ENCODE measurements at places on chromosomes 1 and 21.

DNA sequence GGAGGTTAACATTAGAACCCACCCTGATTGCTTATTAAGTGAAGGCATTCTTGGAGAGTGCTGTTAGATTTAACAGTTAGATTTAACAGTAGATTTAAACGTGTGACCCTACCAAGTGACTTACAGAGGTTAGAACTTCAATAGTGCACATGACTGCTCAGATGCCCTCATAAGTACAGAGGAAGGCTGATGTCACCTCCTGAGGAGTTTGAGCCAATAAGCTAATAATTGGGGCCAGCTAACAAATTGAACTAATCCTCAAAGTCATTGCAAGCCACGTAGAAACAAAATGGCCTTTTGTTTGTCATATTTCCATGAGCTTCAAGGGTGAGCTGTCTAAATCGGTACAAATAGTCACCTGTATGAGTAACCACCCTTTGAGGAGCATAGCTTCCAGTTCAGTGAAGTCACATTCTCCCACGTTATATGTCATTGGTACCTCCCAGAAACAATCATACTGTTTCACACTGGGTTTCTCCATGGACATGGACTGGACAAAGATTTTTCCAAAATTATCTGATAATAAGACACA, 11.7 kb downstream of the AVPR1B start:
- DNase-seq: no peak

GRCh38 chr21:46605767-46606426, 1.0 kb upstream of the S100B start:
- DNase-seq: no peak

DNA sequence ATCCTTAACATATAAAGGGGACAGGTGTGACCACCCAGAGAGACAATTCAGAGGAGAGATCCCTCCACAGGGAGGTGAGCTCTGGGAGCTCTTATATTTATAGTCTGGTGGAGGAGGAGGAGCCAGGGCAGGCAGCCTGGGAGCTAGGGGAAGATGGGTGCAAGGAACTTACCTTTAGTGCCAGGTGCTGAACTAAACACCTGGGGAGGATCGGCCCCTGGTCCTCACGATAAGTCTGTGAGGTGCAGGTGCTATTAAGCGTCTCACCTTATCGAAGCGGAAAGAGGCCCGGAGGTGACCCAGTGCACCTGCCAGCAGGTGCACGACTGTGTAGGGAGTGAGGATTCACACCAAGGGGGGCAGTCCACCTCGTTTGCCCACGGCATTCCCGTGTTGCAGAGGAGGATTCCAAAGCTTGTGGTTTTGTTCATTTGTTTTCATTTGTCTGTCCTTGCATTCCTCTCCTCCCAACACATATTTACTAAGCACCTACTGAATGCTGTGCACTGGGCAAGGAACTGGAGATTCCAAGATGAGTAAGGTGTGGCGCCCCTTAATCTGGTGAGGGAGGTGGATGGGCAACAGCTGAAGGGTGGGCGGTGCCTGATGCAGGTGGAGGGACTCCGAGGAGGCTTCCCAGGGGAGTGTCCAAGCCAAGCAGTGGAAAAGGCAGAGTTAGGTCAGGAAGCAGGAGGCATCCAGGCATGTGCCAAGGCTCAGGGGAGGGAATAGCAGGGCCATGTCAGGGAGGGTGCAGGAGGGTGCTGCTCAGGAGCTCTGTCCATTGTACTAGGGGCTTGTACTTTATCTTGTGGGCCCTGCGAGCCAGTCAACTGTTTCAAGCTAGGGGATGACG, 11.5 kb downstream of the ARHGEF10L start:
- DNase-seq: no peak

DNA sequence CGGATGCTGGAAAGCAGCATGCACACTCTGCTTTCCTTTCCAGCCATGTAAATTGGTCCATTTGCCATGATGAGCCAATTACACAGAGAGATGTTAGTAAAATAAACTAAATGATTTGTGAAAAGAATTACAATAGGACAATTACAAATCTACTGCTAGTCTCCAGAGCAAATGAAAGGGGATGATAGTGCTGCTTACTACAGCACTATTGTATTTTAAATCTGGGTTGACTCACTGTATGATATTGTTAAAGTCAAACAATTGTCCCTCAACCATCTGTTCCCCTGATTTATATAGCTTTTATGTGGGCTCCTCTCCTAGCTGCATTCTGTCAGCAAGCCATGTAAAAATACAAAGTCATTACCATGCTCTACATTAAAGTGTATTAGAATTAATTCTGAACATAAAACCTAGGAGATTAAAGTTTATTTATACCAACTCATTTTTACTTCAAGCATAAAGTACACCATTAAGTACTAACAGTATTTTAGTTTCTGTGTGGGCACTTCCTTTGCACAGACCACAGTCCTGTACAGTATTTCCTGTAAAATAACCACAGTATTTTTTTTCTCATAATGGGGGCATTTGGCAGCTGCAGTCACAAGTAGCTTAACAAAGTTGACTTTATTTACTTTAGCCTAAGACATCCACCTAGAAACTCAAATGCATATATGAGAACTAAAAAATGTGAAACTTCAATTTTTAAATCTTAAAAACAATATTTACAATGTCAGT, 135.8 kb downstream of the VAV3 start:
- no peak for DNase-seq

GRCh38 chr1:11107599-11107998, 7.9 kb upstream of the EXOSC10 start:
- no peak for DNase-seq

GRCh38 chr1:10897321-10897980, 101.0 kb upstream of the CASZ1 start:
- DNase-seq: no peak

All from renal cortex interstitium (tissue), 15 donors.